ENCODE measurements at places on chromosomes 7 and 10. TPM values are rescaled to one million over a fixed set of nuclear protein-coding genes. Genes with fewer than 3 reads are reported as not detected.

- no peak for DNase-seq
- no peak overlapping the region for H3K4me3 ChIP-seq
- no peaks in the 10 kb centered on the region for H3K36me3 ChIP-seq
- no peak overlapping the region for H3K27ac ChIP-seq
- H3K27me3 ChIP-seq: no peaks in the 10 kb centered on the region
- H3K4me1 ChIP-seq: no peaks in the 10 kb centered on the region
These were observed 349.5 kb upstream of the PLXDC2 start for GRCh38 chr10:19466709-19467108.

- peaks cover 45% of the 10 kb centered on the region for H3K4me1 ChIP-seq
- DNase-seq: peak; percentile 58
- H3K27me3 ChIP-seq: no peaks in the 10 kb centered on the region
- H3K4me3 ChIP-seq: no peak overlapping the region
- H3K27ac ChIP-seq: no peak overlapping the region
These were observed 327.5 kb upstream of the ZMIZ1 start for GRCh38 chr10:78740976-78741915.

The AKR1E2 gene
- polyA plus RNA-seq: 1.9 TPM

GRCh38 chr10:112775381-112775780, 174.7 kb upstream of the TCF7L2 start:
- H3K27ac ChIP-seq: no peak overlapping the region
- H3K36me3 ChIP-seq: no peaks in the 10 kb centered on the region

- no peaks in the 10 kb centered on the region for H3K4me1 ChIP-seq
- H3K27ac ChIP-seq: no peak overlapping the region
- H3K4me3 ChIP-seq: no peak overlapping the region
- H3K27me3 ChIP-seq: no peaks in the 10 kb centered on the region
- no peak for DNase-seq
- H3K36me3 ChIP-seq: no peaks in the 10 kb centered on the region
These were observed 333.7 kb downstream of the NRG3 start for GRCh38 chr10:82208726-82209125.

DNA sequence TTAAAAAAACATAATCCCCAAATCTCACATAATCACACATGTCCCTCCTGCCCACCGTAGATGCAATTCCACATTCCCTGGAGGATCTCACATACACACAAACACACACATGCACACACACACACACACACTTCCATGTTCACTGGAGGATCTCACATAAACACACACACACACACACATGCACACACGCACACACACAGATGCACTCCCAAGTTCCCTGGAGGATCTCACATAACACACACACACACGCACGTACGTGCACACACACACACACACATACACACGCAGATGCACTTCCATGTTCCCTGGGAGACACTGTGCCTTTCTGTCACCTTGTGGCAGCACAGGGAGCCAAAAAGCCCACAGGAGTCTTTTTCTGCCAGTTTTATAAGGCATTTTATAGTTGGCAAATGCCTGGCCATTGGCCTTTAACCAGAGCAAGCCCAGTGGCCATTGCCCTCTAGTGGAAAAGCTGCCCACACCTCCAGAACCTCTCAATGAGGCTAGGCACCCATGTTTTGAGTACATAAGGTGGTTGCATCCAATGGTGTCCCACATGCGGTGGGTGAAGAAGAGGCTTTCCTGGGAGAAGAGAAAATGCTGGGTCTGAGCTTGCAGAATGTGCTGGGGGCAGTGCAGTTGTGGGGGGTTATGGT, 115.4 kb upstream of the ACBD5 start:
- H3K4me3 ChIP-seq: no peak overlapping the region
- no peak for DNase-seq
- no peak overlapping the region for H3K27ac ChIP-seq
- H3K27me3 ChIP-seq: no peaks in the 10 kb centered on the region

DNA sequence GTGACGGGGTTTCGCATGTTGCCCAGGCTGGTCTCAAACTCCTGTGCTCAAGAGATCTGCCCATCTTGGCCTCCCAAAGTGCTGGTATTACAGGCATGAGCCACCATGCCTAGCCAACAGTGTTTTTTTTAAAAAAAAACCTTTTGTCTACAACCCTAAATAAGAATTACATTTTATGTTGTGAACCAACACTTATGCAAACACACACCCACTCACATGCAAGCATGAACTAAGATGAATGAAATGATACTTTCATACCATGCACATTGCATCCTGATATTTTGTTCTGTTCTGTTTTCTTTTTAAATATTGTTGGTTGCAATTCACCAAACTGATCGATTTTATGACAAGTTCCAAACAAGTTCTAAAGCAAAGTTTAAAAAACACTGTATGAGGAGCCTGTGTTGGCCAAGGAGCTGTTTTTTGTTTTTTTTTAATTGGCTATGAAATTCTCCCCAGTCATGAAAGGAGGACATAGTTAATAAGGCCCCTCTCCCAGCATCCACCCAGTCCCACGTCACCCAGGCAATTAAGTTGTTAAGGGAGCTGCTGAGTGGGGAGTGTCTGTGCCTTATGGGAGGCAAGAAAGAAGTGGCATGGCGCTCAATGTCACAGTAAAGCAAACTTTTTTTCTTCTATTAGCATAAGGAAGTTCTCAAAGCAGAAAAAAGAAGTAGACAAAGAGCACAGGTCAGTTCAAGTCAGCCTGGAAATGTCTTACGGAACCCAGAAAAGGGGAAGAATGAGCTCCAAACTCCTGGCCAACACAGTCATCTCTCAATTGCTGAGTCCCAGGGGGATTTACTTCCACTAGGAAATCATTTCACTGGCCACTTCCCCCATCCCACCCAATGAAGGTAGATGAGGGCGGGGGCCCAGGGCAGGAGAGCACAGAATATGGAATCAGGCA, 50.1 kb downstream of the NOD1 start:
- H3K4me3 ChIP-seq: no peak overlapping the region
- H3K27ac ChIP-seq: no peak overlapping the region
- peaks cover 57% of the 10 kb centered on the region for H3K36me3 ChIP-seq
- no peak for DNase-seq
- H3K27me3 ChIP-seq: no peaks in the 10 kb centered on the region
- peaks cover 26% of the 10 kb centered on the region for H3K4me1 ChIP-seq

- H3K27me3 ChIP-seq: no peaks in the 10 kb centered on the region
- no peak overlapping the region for H3K27ac ChIP-seq
- peaks cover 11% of the 10 kb centered on the region for H3K4me1 ChIP-seq
- no peak for DNase-seq
- H3K4me3 ChIP-seq: no peak overlapping the region
These were observed 5.6 kb upstream of the GIMAP8 start for GRCh38 chr7:150444674-150445365.

The ELAPOR2 gene
- 3.7 TPM for polyA plus RNA-seq

DNA sequence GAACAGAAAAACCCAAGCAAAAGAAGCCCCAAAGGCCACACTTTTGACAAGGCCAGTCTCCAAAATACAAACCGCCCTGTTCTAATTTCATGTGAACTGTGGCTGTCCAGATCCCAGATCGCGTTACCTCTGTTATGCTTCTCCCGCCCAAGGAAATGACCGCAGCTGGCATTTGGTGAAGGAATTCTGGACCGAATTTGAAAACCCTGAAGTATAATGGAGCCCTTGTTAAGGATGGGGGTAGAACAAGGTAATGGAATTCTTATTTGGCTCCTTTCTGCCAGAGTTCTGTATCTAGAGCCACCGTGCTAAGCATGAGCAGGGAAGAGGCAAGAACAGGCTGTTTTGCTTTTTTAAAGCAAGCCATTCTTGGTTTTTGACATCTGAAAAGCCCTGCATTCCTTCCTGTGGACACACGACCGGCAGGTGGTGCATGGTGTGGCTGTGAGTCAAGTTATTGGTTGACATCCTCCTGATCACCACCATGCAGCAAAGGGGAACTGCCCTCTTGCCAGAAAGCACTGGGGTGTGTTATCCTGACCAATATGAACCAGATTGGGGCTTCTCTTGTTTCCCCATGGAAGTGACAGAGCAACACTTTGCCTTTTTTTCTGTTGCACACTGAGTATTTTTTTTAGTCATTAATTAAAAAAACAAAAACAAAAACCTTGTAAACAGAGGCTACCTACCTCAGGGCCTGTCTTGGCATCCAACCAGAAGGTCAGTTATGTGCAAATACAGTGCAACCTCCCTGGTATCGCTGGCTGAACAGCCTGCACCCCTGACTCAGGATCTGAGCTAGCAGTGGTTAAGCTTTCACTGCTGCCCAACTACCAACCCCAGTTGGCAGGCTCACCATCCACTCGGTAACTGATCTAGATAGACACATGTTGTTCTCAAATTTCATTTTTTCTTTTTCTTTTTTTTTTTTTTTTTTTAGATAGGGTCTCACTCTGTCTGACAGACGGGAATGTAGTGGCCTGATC, 14.2 kb downstream of the UCMA start:
- H3K36me3 ChIP-seq: no peaks in the 10 kb centered on the region
- DNase-seq: peak; percentile 42
- no peaks in the 10 kb centered on the region for H3K27me3 ChIP-seq

All from stomach (tissue), 19 donors.